ENCODE measurements at places on chromosomes 5 and 9.

- DNase-seq, result no peak
These were observed 71.1 kb downstream of the GNAQ start for GRCh38 chr9:77960356-77961153.

DNA sequence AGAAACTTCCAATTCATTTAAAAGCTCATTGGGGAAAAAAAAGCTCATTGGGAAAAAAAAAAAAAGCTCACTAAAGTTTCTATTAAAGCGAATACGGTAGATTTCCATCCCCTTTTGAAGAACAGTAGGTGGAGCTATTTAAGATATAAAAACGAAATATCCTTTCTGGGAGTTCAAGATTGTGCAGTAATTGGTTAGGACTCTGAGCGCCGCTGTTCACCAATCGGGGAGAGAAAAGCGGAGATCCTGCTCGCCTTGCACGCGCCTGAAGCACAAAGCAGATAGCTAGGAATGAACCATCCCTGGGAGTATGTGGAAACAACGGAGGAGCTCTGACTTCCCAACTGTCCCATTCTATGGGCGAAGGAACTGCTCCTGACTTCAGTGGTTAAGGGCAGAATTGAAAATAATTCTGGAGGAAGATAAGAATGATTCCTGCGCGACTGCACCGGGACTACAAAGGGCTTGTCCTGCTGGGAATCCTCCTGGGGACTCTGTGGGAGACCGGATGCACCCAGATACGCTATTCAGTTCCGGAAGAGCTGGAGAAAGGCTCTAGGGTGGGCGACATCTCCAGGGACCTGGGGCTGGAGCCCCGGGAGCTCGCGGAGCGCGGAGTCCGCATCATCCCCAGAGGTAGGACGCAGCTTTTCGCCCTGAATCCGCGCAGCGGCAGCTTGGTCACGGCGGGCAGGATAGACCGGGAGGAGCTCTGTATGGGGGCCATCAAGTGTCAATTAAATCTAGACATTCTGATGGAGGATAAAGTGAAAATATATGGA is at the start of gene PCDHGA12:
Gene PCDHGA12, plus strand, starts transcription at position 176 of the 782 bp plus-strand sequence. Its CDS starts 253 bp downstream, at position 429.
- DNase-seq, result peak; percentile 78

DNA sequence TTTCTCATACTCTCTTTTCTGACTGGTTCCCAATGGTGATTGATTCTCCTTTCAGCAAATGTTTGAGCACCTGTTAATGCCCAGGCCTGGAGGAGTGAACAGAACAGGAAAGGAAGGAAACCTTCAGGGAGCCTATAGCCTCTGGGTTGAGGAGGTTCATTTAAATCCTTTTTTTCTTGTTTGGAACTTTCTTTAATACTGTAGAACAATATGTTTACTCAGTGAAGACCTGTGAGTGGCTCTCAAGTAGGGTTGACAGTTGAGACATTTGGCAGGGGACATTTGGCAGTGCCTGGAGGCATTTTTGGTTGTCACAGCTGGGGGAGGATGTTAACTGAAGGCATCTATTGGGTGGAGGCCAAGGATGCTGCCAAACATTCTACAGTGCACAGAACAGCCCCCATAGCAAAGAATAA is 6.1 kb upstream of the FAM120AOS start:
- no peak for DNase-seq

- no peak for DNase-seq
These were observed 248.4 kb downstream of the PLK2 start for GRCh38 chr5:58211441-58211840.

GRCh38 chr5:95439801-95440493 is 48.8 kb downstream of the FAM81B start:
- DNase-seq, result no peak

DNA sequence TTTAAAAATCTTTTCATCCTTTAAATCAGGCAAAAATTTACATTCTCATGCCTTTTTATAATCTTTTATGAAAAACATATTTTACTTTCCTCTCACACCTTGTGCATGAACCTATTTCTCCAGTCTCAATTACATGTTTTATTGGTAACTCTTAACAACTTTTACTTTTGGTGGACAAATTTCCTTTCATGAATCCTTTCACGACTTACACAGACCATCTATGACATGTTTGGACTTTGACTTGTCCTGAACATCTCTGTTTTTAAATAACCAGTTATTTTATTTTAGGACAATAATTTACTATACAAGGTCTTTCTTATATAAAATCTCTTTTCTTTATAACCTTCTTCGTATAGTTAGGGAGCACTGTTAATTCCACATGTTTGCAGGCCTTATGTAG is 26.5 kb upstream of the MTMR12 start:
- no peak for DNase-seq

- DNase-seq, result no peak
These were observed 96.9 kb downstream of the CWC27 start for GRCh38 chr5:64865662-64866061.

- no peak for DNase-seq
These were observed 291.4 kb downstream of the TLE4 start for GRCh38 chr9:79862921-79863890.

- no peak for DNase-seq
These were observed 51.8 kb downstream of the WDR36 start for GRCh38 chr5:111143910-111144309.

GRCh38 chr5:154478224-154478565 is at the start of gene HAND1:
Gene HAND1 (minus strand): TSS chr5:154478227. CDS start chr5:154478008, 219 bp downstream.
- no peak for DNase-seq

- no peak for DNase-seq
These were observed 48.4 kb downstream of the PCA3 start for GRCh38 chr9:76812591-76812990.

DNA sequence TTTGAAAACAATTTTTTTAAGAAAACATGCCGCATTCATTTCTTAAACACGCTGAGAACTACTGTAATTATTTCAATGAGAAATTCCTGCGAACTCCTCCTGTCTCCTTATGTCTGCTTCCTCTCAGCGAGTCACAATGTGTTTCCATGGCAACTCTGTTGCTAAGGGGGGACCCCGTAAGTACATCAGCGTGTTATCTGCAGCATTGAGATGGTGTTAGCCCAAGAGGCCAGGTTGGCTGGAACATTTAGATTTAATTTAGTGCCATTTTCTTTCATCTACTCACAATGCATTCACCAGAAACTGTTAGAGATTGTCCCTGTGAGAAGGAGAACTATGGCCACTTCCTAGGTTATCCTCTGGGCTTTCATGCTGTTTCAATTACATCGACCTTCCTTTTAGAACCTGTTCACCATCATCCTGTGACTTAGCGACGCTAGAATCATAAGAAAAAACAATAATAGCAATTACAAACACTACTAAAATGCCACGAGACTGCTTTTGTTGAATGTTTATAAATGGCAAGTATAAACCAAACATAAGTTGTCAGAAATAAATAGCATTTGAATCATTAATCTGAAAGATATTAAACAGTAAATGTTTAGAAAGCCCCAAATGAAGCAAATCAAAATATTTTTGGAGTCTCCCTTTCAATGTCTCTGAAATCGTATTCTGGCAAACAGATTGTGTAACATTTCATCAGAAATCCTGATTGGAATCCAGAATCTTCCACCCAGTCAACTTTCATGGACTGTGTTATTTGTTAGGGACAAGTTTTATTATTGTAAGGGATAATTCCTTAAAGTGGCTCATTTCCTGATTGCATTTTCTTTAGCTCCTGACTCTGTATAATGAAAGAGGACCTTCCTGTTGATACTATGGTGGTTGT is 39.7 kb upstream of the SHC3 start:
- DNase-seq, result no peak

DNA sequence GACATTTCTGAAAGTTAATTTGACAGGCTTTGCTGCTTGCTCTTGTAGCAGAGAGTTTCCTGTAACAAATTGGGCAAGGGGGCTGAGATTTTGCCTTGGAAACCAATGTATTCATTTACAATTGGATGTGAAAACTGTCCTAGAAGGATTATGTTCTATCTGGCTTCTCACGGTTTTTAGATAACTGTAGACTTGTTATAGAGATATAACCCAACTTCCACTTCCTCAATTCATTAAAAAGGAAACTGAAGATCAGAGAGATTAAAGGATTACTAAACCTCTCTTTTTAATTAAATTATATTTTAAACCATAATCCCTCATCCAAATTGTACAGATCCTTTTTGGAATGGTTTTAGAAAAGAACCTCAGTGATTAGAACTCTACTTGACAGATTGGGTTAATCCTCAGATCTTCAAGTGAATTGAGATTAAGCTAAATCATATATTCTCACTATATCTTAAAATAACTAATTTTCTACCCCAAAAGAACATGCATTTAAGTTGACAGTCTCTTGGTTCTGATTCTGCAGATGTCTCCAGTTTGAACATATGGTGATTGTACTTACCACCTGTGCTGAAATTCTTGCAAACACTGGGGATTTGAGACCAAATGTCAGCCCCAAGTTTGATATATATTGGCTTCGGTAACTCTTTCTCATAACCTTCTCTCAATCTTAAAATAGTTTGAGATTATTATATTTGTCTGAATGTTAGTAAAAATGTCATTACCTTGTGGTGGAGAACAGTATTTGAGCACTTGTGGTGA is 130.1 kb upstream of the C9orf72 start:
- no peak for DNase-seq

- DNase-seq, result no peak
These were observed 192.9 kb downstream of the SLF1 start for GRCh38 chr5:94811331-94811730.

DNA sequence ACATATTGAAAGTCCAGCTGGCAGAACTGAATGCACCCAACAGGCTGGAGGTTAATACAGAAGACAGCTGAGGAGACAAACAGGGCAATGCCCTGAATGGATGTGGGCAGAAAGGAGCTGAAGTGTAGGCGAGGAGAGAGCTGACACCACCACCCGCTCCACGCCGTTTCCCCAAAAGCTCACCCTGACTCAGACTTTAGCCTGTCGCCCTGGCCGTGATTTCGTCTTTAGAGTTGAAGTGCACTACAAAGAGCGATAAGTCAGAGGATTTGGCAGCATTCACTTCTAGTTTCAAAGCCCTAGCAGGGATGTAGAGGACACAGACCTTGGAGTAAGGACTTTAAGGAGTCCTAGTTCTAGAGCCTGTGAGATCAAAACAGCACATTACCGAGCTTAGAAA is 2.2 kb upstream of the ERAP1 start:
- DNase-seq, result no peak

DNA sequence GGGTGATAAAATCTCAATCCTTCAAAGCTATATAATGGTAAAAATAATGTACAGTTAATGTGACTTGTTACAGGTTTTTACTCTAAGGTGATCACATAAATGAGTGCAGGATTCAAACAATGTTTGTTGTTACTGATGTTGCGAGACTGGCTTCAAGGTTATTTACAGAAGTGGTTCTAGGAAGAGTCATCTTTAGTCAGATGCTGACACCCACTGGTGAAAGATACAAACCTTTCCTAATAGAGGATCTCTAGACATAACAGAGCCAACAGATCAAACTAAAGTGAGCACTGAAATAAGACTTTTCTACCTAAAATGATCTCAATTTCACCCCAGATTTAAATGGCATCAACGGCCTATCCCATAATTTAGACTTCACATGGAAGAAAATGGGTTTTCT is 20.2 kb downstream of the ARSB start:
- DNase-seq, result peak; percentile 51

GRCh38 chr5:179307931-179308471 is 37.3 kb downstream of the ADAMTS2 start:
- DNase-seq, result no peak

DNA sequence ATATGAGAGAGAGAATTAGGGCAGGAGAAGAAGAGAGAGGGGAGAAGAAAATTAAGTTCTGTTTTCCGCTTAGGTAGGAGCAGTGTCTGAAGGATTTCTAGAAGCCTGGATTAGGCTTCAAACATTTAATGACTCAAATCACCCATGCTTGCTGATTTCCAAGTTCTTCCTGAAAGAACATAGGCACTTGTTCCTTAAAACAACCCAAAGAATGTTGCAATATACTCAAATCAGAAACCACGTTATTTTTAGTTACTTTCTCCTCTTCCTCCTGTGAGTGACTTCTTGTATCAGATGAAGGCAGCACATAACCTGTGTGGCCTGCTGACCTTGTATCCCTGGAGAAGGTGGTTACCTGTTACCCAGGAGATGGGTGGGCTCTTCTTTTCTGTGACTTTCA is 351.5 kb upstream of the KLF4 start:
- DNase-seq, result no peak

GRCh38 chr9:27413511-27414219 is 110.4 kb upstream of the IFNK start:
- no peak for DNase-seq

GRCh38 chr9:116162241-116162781 is 8.7 kb downstream of the PAPPA start:
- DNase-seq, result no peak

DNA sequence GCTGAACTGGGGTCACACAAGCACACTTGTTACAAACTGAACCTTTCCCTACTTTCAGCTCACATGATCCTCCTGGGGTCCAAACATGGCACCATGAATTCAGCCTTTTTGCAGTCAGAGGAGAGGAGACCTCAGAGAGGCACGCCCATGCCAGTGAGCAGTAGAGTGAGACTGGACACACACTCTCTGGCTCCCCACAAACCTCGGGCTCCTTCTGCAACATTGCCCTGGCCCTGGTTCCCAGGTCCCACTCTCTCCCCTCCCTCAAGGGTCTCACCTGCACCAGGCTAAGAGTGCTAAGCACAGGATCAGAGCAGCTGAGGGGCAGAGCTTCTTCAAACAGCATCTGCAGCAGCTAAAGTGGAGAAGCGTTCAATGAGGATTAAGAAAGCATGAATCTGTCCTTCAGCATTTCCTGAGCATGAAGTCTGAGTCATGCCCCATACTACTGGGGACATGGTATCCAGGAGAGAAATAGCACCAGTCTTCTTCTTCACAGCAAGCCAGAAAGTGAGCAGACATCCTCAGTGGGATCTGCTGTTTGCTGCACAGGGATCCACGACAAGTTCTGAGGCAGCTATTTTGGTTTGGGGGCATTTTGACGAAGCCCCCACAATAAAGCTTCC is 27.2 kb downstream of the SLC35A4 start:
- no peak for DNase-seq

GRCh38 chr9:114571391-114571790 is 16.2 kb upstream of the ATP6V1G1 start:
- DNase-seq, result no peak

- DNase-seq, result no peak
These were observed 86.3 kb downstream of the UBE2R2 start for GRCh38 chr9:33903157-33903780.

GRCh38 chr9:27337236-27337635 is 40.3 kb upstream of the EQTN start:
- DNase-seq, result no peak
